Stimulated activated CD4-positive, alpha-beta T cell treated with anti-CD3 and anti-CD28 coated beads, Interleukin-12 subunit alpha, Interleukin-12 subunit beta, amount 100 ng/mL, for 4 hours (primary cell): ENCODE measurements at places on chromosomes 3 and 15.

DNA sequence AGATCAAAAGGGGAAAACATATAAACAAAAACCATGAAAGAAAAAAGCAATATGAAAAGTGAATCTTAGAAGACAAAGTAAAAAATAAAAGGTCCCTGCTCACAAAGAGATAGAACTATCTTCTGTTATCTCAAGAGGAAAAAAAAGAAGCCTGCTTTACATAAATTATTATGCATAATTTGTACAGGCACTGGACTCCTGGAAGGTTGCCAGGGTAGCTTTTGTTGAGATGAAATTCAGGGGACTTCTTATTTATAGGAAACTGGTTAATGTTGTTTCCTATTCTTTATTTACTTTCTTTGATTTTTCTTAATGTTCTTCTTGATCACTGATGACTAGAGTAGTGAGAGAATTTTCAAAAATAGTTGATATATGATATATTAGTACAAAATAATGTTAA lies 66.9 kb downstream of the PPM1L start:
- no peak for DNase-seq

GRCh38 chr15:28264166-28264565 lies 57.8 kb downstream of the HERC2 start:
- DNase-seq: no peak

- no peak for DNase-seq
Observed at GRCh38 chr15:77716632-77717332, 84.1 kb upstream of the LINGO1 start.

GRCh38 chr3:137471558-137472204 lies 292.4 kb upstream of the SOX14 start:
- DNase-seq: no peak

- DNase-seq: no peak
Observed at GRCh38 chr3:167575000-167575600, 78.6 kb downstream of the WDR49 start.

GRCh38 chr3:15531346-15531745 lies 9.8 kb upstream of the COLQ start:
- no peak for DNase-seq

- DNase-seq: no peak
Observed at GRCh38 chr3:148643389-148643840, 54.3 kb upstream of the AGTR1 start.

DNA sequence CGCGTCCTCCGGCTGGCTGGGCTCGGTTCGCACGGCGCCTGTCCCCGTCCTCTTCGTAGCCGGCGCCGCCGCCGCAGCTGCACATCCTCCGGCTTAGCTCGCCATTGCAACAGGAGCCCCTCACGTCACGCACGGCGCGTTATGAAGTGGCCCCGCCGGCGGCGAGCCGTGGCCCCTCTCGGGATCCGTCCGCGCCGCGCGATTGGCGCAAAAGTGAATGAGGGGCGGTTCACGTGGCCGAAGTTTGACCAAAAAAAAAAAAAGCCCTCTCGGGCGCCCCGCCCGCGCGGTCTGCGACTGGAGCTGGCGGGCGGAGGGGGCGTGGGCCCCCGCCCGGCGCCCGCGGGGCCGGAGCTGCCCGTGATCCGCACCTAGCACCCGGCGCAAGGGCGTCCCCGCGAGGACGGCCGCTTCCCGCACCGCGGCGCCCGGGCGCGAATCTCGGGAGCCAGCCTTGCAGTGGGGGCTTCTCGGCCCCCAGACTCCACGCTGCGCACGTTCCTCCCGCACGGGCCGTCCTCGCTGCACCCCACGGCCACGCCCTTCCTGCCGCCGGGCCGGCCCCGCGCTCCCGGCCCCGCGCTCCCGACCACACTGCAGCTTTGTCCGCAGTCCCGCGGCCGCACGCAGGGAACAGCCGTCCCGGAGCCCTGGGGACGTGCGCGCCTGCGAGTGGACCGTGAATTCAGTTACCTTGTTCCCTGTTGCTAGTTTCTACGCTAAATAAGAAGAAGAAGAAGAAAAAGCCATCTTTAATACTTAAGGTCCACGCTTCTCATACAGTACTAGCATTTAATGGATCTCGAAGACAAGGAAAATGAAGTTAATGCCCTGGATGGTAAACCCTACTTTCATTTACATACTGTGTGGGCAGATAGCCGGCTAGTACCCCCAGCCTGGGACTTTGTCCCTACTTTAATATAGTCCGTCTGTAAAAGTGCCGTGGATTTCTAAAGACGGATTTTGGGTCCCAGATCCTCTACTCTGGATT lies at the start of gene CHSY1:
TSS of gene CHSY1 (minus strand) at position 219 of the 991 bp plus-strand sequence. CDS start 592 bp downstream, outside the sequence.
- DNase-seq: peak; percentile 80

- DNase-seq: no peak
Observed at GRCh38 chr3:29922992-29923746, 642.3 kb downstream of the RBMS3 start.

DNA sequence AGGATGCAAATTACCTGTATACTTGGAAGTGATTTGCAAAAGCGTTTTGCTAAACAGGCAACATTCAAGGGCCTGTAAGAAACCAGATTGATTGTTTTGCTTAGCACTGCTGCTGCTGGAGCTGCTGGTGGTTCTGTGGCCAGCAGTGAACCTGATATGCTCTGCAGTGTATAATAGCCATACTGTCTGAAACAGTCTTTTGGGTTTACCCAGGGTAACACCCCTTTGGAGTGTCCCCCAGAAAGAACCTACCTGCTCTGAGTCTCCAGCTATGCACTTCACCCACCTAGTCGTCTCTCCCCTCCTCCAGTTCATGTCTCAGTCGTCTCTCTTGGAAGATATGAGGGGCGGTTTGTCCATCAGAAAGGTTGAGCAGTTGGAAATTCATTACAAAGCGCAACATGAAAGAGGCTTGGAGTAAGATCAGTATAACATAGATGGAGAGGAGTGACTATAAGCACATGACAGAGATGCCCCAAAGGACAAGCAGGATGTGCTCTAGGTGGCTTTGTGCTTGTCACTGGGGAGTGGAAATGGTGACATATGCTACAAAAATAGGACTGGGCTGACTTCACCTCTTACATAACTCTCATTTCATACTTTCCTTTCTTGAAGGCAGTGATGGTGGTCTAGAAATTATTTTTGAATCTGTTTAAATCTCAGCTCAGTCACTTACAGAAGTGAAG lies 3.8 kb downstream of the MKRN2 start:
- DNase-seq: no peak

DNA sequence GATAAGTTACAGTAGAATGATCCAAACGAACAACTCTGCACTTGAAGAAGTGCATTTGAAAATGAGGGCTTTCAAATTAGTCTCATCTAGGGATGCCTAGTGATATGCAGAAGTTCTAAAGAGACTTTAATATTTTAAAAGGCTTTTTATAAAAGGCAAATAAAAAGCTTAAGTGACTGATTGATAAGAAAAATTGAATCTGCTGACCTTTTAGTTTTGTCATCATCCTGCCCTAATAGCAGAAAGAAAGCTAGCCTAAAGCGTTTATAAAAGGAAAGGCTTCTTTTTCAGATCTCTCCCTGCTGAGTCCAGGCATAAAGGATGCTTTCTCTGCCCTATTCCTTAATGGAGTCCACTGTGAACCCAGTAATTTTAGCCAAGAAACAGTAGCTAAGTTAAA lies 72.7 kb upstream of the ALDH1L1 start:
- DNase-seq: no peak

- no peak for DNase-seq
Observed at GRCh38 chr3:167876620-167877281, 141.2 kb downstream of the SERPINI1 start.

DNA sequence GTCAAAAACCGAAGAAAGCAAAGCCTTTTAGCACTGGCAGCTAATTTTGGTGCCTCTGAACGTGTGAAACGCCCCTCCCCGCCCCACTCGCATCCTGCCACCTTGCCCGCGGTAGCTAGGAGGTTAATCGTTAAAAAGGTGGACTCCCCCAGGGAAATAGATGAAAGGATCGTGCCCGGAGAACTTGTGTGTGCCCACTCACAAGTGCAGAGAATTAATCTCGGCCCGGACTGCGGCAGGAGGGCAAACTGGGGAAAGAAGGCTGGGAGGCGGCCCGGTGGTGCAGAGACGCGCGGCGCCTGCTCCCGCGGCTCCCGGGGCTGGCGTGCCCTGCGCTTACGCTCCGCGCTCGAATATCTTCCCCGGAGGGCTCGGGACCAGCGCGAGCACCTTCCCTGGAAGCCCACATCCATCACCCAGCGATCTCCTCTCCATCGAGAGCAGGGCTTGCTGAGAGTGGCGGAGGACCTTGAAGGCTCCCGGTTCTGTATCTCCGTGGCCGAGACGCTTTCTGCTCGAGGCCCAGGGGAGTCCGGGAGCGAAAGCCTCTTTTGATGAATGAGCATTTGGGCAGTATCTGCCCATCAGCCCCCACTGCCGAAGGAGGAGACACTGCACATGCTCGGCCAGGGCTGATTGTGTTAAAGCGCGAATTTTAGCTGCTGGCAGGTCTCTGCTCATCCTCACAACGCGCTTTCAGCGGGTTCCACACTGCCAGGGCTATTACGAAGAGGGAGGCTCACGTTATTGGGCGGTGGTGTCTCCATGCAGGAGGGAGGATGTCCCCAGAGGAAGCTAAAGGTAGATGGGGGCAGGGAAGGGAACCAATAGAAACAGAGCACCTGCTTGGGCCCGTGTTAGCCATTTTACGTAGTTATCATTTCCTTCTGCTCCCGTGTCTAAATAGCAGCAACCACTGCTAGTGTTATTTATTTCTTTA lies 1.3 kb upstream of the SPTSSB start:
- DNase-seq: peak; percentile 11

DNA sequence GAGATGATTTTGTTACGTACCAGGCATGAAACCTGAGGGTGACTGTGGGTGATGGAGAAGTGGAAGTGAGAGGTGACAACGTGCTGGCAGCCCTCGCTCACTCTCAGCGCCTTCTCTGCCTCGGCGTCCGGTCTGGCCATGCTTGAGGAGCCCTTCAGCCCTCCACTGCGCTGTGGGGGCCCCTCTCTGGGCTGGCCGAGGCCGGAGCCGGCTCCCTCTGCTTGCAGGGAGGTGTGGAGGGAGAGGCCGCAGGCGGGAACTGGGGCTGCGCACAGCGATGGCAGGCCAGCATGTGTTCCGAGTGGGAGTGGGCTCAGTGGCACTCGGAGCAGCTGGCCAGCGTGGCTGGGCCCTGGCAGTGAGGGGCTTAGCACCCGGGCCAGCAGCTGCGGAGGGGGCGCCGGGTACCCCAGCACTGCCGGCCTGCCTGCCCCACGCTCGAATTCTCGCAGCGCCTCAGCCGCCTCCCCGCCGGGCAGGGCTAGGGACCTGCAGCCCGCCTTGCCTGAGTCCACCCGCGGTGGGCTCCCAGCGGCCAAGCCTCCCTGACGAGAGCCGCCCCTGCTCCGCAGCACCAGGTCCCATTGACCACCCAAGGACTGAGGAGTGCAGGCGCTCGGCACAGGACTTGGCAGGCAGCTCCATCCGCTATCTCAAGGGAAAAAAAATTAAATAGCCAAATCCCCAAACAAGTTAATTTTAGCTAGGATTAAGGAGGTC lies 29.7 kb upstream of the MYRIP start:
- DNase-seq: no peak

GRCh38 chr15:34804113-34804512 lies 8.8 kb upstream of the ACTC1 start:
- DNase-seq: no peak

DNA sequence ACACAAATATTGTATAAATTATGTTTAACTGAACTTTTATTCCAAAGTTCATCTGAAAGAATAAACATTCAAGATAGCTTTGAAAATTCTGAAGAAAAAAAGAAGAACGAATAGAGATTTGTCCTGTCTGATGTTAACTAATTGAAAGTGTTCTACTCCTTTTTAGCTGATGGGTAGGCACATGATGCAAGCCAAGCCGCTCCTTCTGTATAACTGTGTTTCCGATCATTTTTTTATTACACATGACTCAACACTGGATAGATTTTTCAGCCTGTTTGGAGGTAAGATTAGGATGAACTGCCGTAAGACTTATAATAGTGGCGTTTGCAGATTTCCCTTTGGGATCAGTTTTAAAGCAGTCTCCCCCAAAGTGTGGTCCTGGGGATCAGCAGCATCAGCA lies 19.0 kb downstream of the NSUN3 start:
- DNase-seq: no peak

- no peak for DNase-seq
Observed at GRCh38 chr3:143276592-143276991, 157.0 kb downstream of the CHST2 start.

- DNase-seq: no peak
Observed at GRCh38 chr3:13158408-13158807, 85.2 kb upstream of the IQSEC1 start.

DNA sequence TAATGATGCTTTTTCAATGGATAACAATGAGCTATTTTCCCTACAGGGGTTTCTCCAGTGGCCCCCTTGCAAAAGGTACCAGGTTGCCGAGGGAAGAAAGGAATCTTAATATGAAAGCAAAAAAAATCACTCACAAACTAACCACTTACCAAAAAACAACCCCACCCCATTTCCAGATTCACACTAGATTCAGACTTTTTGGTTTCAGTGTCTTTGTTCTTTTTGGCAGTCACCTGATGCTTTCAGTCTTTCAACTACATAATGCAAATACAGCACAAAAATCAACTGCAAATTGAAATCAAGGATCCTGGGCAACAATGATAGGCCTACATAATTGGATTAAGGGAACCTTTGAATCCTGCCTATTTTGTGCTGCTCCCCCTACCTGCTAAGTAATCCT lies 71.1 kb upstream of the RAP2B start:
- DNase-seq: no peak

GRCh38 chr3:184409331-184409926 lies 29.6 kb downstream of the CHRD start:
- DNase-seq: no peak

DNA sequence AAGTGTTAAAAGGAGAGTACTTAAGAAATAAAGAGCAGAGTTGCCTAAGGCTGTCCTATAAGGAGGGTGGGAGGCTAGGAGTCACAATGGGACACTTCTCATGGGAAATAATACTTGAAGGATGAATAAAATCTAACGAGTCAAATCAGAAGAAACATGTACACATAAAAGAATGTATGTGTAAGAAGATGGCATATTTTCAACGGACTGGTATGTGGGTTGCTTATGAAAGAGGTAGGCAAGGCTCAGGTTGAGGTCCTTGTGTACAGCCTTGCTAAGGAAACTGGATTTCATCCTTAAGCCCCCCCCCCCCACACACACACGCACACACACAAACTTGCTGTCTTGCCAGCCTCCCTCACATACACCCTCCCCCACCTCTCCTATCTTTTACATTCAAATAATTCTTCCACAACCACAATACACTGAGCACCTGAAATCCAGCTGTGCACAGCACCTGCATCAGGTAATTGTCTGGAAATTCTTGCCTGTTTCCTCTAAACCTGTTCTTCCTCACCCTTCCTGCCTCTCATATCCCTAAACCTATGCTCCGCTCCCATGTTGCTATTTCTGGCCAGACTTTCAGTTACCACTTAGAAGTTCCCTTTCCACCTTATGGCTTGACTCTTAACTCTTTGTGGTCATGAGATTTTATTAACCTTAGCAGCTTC lies 79.2 kb downstream of the FMN1 start:
- DNase-seq: no peak
